Upper lobe of right lung (tissue), 1 donor: ENCODE measurements at places on chromosomes 2 and 18. TPM values are rescaled to one million over a fixed set of nuclear protein-coding genes. Genes with fewer than 3 reads are reported as not detected.

GRCh38 chr2:11215407-11215806, 60.1 kb downstream of the SLC66A3 start:
- no peak overlapping the region for H3K4me3 ChIP-seq
- peaks cover 92% of the 10 kb centered on the region for H3K36me3 ChIP-seq
- no peak overlapping the region for H3K27ac ChIP-seq
- no peaks in the 10 kb centered on the region for H3K4me1 ChIP-seq
- H3K27me3 ChIP-seq = no peaks in the 10 kb centered on the region
- DNase-seq = no peak

Gene SLC8A1
- total RNA-seq = 53.8 TPM

DNA sequence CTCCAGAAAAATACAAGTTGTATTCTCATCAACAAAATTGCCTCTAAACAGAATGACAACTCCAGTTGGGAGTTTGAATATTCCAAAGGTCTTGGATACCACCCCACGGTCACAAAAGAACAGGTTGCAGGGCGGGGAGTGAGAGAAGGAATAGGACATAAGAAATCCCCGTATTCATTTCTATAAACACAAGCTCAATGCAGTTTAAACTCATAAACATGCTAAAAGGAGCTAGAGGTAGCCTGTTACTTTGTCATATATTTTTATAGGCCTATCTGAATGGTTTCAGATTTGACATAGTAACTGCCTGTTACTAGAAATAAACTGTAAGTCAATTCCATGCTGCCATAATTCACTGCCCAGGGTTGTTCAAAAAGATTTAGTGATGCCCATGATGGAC, 567.5 kb downstream of the BCL11A start:
- no peak overlapping the region for H3K27ac ChIP-seq
- H3K4me1 ChIP-seq = no peaks in the 10 kb centered on the region
- no peaks in the 10 kb centered on the region for H3K36me3 ChIP-seq
- DNase-seq = no peak
- H3K4me3 ChIP-seq = no peak overlapping the region

Gene GALNT1
- 74.5 TPM for total RNA-seq

GRCh38 chr2:65577654-65578053, 145.3 kb upstream of the SPRED2 start:
- no peak overlapping the region for H3K27ac ChIP-seq
- no peaks in the 10 kb centered on the region for H3K27me3 ChIP-seq
- no peaks in the 10 kb centered on the region for H3K4me1 ChIP-seq
- no peaks in the 10 kb centered on the region for H3K36me3 ChIP-seq
- DNase-seq = no peak
- no peak overlapping the region for H3K4me3 ChIP-seq

Gene STARD6
- total RNA-seq = not detected

Gene TNFAIP6
- total RNA-seq = 3.0 TPM

Gene OTOS
- not detected for total RNA-seq

DNA sequence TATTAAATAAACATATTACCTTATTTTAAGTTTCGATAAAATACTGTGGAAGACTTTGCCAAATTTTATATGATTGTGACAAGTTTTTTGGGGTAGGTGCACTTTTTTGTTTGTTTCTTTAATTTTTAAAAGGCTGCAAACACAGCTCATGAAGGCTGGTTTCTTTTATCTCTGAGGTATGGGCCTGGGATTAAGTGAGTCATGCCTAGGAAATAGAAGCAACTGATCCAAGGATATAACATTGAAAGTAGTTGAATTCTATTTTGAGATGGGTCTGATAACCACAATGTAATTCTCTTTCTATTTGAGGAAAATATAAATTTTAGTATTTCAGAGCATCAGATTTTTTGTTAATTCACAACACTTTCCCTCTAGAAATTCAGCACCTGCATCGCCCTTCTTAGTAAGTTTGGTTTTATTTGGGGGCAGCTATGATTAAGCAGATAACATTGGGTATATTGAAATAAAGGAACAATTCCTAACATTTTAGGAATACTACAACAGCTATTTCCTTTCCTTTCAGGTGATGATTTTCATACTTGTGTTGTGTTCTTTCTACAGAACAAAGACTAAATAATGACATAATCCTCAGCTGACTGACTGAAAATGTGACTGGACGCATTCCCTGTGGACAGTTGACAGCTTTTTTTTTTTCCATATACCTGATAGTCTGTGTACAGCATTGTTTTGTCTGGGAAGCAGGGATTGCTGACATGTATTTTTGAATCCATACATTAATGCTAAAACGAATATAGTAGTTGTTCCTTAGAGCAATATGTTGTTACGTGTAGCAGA, 16.8 kb downstream of the RBM45 start:
- H3K27ac ChIP-seq = no peak overlapping the region
- no peaks in the 10 kb centered on the region for H3K27me3 ChIP-seq

Gene PSMA8
- not detected for total RNA-seq

DNA sequence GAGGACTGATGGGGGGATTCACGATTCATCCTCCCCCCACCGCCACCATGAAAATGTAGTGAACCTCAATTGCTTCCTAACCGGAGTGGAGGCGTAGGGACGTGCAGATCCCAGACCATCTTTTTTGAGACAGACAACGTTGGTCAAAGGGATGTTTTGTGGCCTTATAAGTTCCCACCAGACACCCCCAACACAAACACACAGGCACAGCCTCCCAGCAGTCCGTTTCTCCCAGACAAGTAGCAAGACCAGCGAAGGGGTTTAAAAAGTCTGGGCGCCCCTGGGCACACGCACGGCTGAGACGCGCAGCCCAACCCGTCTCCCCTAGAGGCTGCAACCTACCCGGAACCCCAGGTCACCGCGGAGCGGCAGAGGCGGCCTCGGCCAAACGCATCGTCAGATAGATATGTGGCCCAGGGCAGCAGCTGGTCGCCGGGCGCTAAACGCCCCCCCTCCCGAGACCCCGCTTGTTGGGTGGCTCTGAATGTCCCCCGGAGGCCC, 1.3 kb downstream of the GBX2 start:
- peaks cover 100% of the 10 kb centered on the region for H3K27me3 ChIP-seq
- H3K27ac ChIP-seq = no peak overlapping the region
- H3K4me1 ChIP-seq = peaks cover 34% of the 10 kb centered on the region
- H3K36me3 ChIP-seq = no peaks in the 10 kb centered on the region

Gene VAMP8
- 235 TPM for total RNA-seq

- no peaks in the 10 kb centered on the region for H3K36me3 ChIP-seq
- no peak overlapping the region for H3K4me3 ChIP-seq
- H3K27me3 ChIP-seq = no peaks in the 10 kb centered on the region
- no peak overlapping the region for H3K27ac ChIP-seq
- no peak for DNase-seq
These were observed 75.2 kb upstream of the SLC14A2 start for GRCh38 chr18:45540125-45540524.

GRCh38 chr2:101038455-101039255, 36.6 kb downstream of the RPL31 start:
- no peak overlapping the region for H3K4me3 ChIP-seq
- no peak for DNase-seq
- H3K27me3 ChIP-seq = no peaks in the 10 kb centered on the region
- no peak overlapping the region for H3K27ac ChIP-seq
- H3K36me3 ChIP-seq = peaks cover 33% of the 10 kb centered on the region
- no peaks in the 10 kb centered on the region for H3K4me1 ChIP-seq

GRCh38 chr18:68769461-68769860, 28.4 kb upstream of the CCDC102B start:
- no peaks in the 10 kb centered on the region for H3K4me1 ChIP-seq
- H3K36me3 ChIP-seq = no peaks in the 10 kb centered on the region
- no peak overlapping the region for H3K4me3 ChIP-seq
- no peaks in the 10 kb centered on the region for H3K27me3 ChIP-seq

- H3K27ac ChIP-seq = no peak overlapping the region
- H3K4me3 ChIP-seq = no peak overlapping the region
- no peaks in the 10 kb centered on the region for H3K4me1 ChIP-seq
- no peaks in the 10 kb centered on the region for H3K27me3 ChIP-seq
These were observed 108.1 kb downstream of the ARHGEF33 start for GRCh38 chr2:38997781-38998180.

DNA sequence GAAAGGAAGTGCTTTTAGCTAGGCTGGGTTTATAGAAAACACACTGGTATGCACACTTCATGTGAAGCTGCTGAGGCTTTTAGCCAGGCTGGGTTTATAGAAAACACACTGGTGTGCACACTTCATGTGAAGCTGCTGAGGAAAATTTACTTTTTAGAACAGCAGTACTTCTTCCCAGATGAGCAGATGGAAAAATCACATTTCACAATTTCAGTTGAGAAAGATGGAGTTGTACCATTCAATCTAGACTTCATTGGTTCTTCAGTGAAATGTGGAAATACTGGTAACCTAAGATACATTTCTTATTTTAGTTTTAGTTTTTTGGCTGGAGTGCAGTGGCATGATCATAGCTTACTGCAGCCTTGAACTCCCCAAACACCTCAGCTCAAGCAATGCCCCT, 11.1 kb downstream of the SNTG2 start:
- H3K27ac ChIP-seq = no peak overlapping the region
- peaks cover under 1% of the 10 kb centered on the region for H3K27me3 ChIP-seq
- no peaks in the 10 kb centered on the region for H3K36me3 ChIP-seq
- no peak for DNase-seq

- H3K27me3 ChIP-seq = no peaks in the 10 kb centered on the region
- no peak overlapping the region for H3K27ac ChIP-seq
- DNase-seq = no peak
- no peaks in the 10 kb centered on the region for H3K36me3 ChIP-seq
- H3K4me3 ChIP-seq = no peak overlapping the region
These were observed 420.3 kb downstream of the PTPRM start for GRCh38 chr18:7987284-7987976.

DNA sequence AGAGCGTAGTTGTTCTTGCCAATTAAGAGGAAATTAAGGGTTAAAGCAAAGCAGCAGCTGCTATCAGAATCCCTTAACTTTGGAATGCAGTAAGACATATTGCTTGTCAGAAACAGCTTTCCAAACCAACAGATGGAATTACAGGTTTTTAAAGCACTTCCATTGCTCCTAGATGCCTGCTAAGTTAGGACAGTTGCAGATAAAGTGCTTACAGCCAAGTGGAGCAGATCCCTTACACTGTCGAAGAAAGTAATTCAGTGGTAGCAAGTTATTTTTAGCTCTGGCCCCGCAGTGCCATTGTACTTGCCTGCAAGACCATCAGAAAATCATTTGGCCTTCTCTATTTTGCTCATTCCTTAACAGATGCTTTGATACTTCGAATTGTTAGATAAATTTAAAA, 5.4 kb downstream of the PDK1 start:
- H3K36me3 ChIP-seq = peaks cover 14% of the 10 kb centered on the region
- peaks cover 7% of the 10 kb centered on the region for H3K4me1 ChIP-seq
- no peak overlapping the region for H3K4me3 ChIP-seq
- no peak overlapping the region for H3K27ac ChIP-seq
